ENCODE measurements at places on chromosomes 13 and 19. TPM values are rescaled to one million over a fixed set of nuclear protein-coding genes. Genes with fewer than 3 reads are reported as not detected.

GRCh38 chr13:44920013-44920412 lies 69.3 kb downstream of the NUFIP1 start:
- DNase-seq = no peak

- DNase-seq = no peak
Observed at GRCh38 chr13:47170971-47171370, 274.1 kb upstream of the HTR2A start.

- DNase-seq = no peak
Observed at GRCh38 chr13:71621174-71622124, 245.6 kb downstream of the DACH1 start.

DNA sequence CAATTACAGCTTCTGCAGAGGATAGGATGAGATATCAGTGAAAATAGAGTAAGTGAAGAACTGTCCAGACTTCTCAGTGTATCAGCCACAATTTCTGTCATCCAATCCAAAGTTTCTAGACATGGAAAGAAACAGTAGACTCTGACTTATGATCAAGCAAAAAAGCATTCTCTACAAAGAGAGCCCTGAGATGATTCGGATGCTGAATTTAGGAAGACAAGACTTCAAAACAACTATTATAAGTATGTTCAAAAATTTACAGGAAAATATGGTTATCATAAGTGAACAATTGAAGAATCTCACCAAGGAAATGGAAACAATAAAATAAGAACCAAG lies 238.2 kb upstream of the IRS2 start:
- DNase-seq = no peak

DNA sequence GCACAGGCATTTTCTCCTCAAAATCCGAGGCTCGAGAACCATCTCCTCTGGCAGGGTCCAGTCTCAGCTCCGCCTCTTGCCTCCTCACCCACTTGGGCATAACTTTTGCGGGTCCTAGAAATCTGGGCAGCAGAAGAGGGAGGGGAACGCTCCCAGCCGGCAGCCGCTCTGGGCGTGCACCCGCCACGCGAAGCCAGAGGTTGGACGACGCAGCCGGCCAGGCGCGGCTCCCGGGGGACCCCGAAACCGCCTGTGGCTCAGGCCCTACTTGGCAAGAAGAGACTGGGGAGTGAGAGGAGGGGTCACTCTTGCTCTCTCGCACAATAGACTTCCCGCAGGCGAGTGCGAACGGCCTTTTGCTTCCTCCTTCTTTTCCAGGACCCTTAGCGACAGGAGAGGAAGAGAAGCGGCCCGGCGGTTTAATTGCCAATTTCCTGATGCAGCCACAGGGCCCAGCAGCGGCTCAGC lies 6.0 kb upstream of the SOX1 start:
- DNase-seq = no peak

DNA sequence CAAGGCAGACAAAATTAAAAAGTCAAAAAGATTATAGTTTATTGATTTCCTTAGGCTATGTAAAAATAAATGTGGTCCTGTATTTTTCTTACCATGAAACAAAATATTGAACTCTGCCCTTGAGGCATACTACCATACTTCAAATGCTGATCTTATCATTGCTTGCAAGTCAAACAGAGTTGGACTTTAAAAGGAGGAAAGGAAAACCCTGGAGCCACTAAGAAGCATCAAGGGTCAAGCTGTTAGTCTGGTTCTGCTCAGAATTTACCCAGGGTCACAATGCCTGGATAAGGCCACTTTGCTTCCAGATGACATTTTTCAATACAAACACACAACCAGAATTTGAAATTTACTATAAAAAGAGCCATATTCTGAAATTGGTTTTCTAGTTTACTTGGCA lies 2.2 kb upstream of the FREM2 start:
- DNase-seq = no peak

DNA sequence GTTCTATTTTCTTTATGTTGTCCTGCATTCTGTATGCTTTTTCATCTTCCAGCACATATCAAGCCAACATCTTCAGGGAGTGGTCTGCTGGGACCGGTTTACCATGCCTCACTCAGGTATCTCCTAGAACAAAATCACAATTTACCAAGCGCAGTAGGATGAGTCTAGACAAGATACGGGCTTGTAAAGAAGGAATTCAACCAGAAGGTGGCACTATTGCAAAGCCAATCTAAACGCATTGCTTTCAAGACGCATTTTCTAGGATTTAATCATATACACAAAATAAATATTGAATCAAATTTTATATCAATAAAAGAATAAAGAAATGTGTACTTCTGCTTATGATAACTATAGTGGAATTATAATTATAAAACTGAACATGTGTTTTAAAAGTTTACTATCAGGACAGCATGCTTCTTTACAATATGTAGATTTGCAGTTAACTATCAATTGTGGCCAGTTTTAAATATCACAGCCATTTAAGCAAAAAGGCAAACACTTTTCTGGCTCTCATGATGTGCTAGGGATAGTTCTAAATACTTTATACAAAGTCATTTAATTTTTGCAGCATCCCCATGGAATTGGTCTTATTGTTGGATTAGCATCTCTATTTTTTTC lies 16.1 kb upstream of the TPP2 start:
- DNase-seq = no peak

DNA sequence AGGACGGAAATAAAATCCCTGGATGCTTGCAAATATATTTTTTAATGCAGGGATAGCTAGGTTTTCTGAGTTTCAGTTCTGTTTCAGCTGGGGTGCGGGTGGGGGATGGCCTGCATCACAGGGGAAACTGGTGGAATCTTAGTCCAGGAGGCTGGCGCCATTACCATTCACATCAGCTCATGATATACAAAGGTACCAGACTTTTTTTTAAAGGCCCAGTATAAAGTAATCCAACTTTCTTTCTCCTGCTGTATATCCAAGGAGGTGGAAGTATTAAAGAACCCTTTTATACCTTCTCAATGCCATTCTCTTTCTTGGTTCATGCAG lies 343.8 kb downstream of the KCNRG start:
- DNase-seq = no peak

DNA sequence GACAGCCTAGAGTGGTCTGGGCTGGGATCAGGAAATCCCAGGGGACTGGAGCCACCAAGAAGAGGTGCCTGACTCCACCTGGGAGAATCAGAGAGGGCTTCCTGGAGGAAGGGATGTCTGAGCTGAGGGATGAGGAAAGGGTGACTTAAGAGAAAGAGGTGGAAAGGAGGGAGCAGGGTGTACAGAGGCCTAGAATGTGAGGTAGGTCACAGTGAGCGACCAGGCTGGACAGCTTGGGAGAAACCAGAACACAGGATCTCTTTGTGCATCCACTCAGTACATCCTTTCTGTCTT lies 1.0 kb downstream of the TBCB start:
- no peak for DNase-seq

- DNase-seq = peak; percentile 50
Observed at GRCh38 chr19:570937-571565, 1.3 kb upstream of the BSG start.

- DNase-seq = no peak
Observed at GRCh38 chr19:48992581-48993174, 431 bp downstream of the GYS1 start.

DNA sequence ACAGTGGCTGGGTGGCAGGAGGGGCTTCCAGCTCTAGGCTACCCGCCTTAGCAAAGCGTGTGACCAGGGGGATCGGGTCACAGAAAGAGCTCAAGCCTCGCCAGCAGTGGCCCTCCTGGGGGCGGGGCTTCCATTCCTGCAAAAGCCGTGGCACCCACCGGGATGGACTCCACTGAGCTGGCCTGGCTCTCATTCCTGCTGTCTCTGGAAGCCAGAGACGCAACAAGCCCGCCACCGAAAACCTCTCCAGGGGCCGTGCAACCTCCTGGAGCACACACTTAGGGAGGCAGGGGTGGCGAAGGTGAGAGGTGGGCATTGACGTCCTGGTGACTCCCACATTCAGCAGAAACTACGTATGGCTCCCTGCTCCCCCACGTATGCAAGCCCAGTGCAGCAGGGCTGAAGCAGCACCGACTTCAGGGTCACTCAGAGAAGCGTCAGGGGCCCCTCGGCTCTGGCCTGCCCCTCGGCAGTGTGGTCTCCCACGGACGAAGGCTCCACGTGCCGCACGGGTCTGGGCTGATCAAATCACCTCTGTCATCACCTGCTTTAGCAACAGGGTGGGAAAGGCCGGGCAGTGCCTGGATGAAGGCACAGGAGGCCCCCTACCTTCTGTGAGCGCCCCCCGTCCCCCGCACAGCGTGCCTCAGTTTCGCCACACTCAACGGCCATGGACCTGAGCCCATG lies 3.1 kb downstream of the C19orf25 start:
- DNase-seq = no peak

GRCh38 chr13:95924389-95924994 lies 128.7 kb downstream of the UGGT2 start:
- DNase-seq = no peak

GRCh38 chr19:583968-584239 lies 5.8 kb upstream of the HCN2 start:
- no peak for DNase-seq

Gene ZNF557
- total RNA-seq = 2.9 TPM

Gene SIGLEC9
- total RNA-seq = 1.7 TPM

Gene CYP4F8
- total RNA-seq = not detected

Gene FUZ
- total RNA-seq = 19.8 TPM

Gene F10
- total RNA-seq = 4.5 TPM

DNA sequence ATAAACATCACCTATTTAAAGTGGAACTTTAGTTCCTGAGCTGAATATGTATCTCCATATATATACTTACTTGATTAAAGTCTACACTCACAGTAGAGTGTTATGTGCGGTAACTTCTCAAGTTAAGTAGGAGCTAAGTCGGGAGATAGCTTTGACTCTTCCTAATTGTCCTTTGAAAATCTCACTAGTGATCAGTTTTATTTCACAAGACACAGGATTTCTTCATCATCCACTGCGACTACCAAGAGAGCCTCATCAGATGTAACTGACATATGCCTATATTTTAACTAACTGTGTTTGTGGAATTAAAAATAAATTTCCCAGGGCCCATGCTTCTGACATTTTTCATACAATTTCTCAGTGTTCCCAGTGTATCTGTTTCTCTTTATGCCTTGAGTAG lies 1664.0 kb downstream of the EFNB2 start:
- no peak for DNase-seq

Gene RNF6
- total RNA-seq = 18.3 TPM

DNA sequence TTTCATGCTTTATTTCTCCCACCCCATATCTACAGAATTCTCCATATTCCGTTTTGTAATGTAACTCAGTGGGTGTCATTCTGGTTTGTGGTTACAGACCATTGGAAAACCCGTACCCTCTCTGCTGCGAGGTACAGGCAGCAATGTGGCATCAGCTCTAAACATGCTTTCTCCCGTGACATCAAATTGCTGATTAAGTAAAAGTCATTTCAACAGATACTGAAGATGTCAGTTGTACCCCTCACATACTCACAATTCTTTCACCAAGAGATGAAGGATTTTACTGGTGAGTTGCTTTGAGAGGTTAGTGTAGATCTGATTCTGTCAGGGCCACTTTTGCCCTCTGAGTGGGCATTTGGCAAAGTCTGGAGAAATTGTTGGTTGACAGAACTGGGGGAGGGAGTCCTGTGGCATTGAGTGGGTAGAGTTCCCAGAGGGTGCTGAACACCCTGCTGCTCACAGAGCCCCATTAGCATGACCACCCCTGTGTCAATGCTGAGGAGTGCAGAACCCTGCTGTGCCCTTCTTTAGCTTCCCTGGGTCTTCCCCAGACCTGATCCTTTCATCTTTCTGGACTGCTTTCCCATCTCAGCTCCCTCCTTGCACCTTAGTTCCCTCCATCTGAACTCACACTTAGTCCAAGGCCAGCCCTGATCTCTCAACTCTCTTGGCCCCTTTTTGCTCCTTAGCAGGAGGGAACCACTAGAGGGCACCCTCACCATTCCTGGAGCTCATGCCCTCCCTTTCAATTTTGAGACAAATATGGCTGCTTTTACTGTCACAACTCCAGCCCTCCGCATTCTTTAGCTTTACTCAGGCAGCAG lies 39.9 kb upstream of the CEACAM8 start:
- DNase-seq = no peak

Gene PGLYRP1
- not detected for total RNA-seq

GRCh38 chr19:55494172-55494761 lies 6.0 kb downstream of the SSC5D start:
- DNase-seq = peak; percentile 73

GRCh38 chr13:98751861-98752466 lies 508 bp downstream of the SLC15A1 start:
- DNase-seq = no peak

Gene TUBA3C
- 0.27 TPM for total RNA-seq

GRCh38 chr13:95255072-95255732 lies 46.0 kb downstream of the ABCC4 start:
- DNase-seq = no peak

- DNase-seq = no peak
Observed at GRCh38 chr13:30748717-30749116, 13.4 kb downstream of the ALOX5AP start.

Gene WDR87
- not detected for total RNA-seq

Gene TTC9B
- not detected for total RNA-seq

DNA sequence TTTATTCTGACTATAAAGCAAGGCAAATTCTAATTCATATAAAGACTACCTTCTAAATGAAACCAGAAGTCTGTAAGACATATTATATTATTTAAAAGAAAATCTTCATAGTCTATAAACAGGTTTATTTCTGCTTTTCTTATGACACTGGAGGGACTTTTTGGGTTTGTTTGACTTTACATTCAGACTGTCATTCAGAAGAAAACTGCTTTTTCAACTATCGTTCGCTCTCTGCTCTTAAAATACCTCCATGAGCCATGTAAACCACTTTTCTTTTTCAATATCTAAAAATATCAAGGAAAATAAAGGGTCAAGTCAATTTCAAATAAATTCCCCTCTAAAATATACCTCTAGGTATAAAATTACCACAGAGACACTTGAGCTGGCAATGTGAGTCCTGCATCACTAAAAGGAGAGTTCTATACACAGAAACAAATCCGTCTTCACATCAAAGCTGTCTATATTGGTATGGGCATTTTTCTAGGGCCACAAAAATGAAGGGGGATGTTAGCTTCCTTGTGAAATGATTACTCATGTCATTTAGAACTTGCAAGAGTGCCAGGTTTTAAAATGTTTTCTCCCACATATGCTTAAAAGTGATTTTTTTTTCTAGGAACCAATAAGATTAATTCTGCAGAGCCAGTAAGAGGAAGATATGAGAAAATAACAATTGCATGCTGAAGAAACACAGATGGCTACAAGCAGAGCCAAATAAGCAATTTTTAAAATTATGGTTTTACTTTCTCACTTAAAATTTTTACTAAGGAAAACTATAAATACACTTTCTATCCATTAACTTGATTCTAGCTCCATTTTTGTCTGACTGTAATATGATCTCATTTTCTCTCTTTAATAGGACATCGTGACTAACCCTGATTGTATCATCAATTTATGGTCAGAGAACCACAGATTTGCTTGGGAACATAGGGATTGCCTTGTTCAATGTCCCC lies 181.8 kb downstream of the TBC1D4 start:
- DNase-seq = no peak

GRCh38 chr13:88339271-88339741 lies 668.1 kb downstream of the SLITRK5 start:
- DNase-seq = no peak

Gene FREM2
- 0.03 TPM for total RNA-seq

Data from Right ventricle myocardium superior (tissue), 1 donor.